ENCODE measurements at places on chromosomes 1 and 21.
A peak's percentile ranks its signal among the peaks of the same experiment; 100 is the strongest.

GRCh38 chr1:58933599-58933926, 149.7 kb upstream of the JUN start:
- DNase-seq, result no peak

DNA sequence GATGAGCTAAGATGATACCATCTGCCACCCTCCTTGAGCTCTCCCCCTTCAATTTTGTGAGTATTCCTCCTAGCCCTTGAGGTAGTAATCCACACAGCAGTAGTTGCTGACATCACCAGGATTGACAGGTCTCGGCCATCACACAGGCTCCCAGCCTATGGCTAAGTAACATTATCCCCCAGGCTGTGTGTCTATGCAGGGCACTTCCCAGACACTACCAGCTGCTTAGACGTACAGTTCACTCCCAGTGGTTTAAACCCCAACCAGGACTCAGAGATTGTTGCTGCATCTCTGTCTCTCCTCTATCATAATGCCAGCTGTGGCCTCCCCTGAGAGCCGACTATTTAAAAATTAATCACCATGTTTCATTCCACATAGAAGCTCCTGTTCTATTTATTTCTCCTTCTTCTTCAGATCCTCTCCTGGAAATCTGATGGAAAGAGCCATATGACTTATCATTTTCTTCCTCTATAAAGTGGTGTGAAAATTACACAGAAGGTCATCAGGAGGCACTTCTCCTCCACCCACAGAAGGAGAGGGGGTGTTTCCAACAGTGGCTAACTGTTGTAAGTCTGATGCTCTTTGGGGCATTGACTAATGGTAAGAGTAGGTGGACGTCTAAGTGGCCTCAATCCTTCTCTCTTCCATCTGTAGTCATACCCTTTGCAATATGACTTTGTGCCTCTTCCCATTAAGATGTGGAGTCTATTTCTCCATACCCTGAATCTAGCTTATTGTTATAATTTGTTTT, 396.3 kb downstream of the SETD4 start:
- DNase-seq, result no peak

GRCh38 chr1:23484253-23485001, 448 bp upstream of the ASAP3 start:
- DNase-seq, result peak; percentile 83

DNA sequence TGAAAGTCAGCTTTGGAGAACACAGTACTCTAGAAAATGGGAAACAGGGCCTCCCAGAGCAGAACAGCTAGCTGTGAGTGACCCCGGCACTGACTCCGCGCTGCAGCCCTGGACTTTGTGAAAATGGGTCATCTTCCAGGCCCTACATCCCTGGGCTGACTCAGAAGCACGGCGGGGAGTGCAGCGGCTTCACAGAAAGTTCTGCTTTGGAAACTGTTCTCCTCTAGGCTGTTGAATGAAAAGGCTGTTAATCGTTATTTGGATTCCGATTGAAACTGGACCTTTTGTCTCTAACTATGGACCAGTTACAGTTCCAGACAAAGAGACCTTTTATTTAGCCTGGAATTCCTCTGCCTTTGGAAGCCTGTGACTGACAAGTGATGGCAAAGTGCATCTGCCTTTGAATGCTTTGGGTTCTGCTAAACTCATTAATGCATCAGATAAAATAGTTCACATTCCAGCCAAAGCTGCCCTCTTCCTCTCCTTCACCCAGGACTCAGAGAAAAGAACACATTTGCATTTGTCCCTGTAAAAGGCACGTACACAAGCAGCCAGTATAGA, 144.9 kb upstream of the HOOK1 start:
- DNase-seq, result no peak

DNA sequence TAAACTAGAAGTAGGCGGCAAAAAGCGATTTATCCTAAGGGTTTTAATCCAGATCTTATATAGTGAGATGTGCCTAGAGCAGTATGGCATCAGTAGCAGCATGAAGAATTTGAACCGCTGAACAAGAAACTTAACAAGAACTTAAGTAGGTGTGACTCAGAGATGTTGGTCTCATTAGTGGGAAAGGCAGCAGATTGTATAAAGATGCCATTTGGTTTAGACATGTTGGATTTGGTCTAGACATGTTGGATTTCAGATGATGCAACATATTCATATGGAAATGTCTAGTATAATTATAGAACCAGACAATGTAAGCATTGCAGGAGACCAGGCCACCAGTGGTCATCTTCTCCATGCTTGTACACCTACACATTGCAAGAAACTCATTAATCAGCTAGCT, 42.1 kb upstream of the ZP4 start:
- DNase-seq, result no peak

GRCh38 chr1:111789666-111790316, 34.1 kb downstream of the DDX20 start:
- no peak for DNase-seq

GRCh38 chr1:23013657-23014056, 2.0 kb downstream of the TEX46 start:
- no peak for DNase-seq

GRCh38 chr21:38351176-38351959, 94.6 kb downstream of the KCNJ15 start:
- DNase-seq, result no peak

- no peak for DNase-seq
Observed at GRCh38 chr1:232704694-232705680, 75.1 kb upstream of the SIPA1L2 start.

DNA sequence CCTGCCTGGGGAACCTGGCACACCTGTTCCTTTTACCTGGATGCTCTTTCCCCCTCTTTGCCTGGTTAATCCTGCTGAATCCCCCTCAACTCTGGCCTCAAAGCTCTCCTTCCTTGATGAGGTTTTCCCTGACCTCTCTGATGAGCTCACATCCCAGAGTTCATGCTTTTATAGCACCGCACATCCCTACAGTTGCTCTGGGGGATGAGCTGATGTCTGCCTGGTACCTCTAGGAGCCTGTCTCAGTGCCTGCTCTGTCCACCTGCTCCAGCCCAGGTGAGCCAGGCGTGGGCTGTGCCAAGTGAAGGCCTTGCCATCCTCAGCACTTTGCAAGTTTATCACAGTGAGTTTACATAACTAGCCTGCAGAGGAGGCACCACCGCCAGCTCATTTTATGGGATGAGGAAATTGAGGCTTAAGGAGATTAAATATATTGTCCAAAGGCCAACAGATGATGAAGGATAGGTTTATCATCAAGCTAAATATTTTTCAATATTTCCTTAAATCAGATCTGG, 58.6 kb upstream of the TMPRSS2 start:
- DNase-seq, result no peak

DNA sequence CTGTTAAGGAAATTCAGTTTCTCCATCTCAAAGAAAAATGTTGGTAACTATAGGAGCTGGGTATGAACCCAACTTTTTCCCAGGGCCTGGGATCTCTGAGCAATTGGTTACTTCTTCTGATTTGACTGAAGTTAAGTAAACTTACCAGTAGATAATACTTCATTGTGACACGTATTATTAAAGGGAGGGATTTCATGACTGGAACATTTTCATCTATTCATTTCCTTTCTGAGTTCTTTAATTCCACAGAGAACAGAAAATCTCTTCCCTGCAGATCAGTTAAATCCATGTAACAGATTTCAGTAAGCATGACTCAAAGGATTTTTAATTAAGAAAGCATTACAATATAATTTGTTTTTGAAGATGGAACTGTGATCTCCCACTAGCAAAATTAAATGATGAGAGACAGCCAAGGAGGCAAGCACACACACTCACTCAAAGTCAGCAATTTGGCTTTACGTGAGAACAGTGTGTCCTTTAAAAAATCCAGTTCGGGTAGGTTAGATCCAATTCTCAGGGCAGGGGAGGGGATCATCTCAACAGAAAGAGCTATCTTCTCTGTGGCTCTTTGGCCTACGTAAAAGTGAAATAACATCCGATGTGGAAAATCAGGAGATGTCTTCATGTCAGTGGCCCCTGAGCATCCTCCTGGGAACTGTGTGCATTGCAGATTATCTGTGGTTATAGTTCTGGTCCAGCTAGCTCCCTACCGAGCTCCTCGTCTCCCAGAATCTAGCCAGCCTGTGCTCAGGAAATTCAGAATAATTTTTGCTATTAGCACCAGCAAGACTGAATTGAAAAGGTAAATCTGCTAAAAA, 10.8 kb upstream of the MYOC start:
- no peak for DNase-seq

DNA sequence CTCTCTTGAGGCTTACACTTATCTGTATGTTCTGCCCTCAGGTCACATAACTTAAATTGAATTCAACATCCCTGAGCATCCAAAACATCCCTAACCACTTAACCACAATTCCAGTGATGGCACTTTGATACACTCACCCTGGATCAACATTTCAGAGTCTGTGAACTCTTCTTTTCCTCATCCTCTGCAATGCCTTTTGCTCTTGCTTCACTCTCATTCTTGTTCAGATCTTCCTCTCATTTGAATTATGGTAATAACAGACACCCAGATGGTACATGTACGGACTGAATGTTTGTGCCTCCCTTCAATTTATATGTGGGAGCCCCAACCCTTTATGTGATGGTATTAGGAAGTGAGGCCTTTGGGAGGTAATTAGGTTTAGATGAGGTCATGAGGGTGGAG, 33.4 kb downstream of the PTGER3 start:
- no peak for DNase-seq

- no peak for DNase-seq
Observed at GRCh38 chr1:96313216-96313615, 408.4 kb upstream of the PTBP2 start.

- no peak for DNase-seq
Observed at GRCh38 chr1:38740487-38740886, 119.1 kb downstream of the RRAGC start.

DNA sequence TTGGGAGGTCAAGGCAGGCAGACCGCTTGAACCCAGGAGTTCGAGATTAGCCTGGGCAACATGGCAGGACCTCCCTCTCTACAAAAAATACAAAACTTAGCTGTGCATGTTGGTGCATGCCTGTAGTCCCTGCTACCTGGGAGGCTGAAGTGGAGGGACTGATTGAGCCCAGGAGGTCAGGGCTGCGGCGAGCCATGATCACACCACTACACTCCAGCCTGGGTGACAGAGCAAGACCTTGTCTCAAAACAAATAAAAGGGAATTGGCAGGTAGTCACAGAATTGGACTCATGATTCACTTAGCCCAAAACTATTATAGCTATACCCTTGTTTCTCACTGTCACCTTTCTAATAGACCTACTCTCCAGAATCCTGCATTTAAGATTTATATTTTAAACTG, 5.5 kb downstream of the TADA1 start:
- no peak for DNase-seq

- no peak for DNase-seq
Observed at GRCh38 chr1:205208811-205209210, 2.7 kb downstream of the DSTYK start.

GRCh38 chr1:234965111-234965510, 163.5 kb downstream of the TOMM20 start:
- DNase-seq, result no peak

- DNase-seq, result no peak
Observed at GRCh38 chr1:81068726-81069125, 732.0 kb upstream of the ADGRL2 start.

All from activated CD8-positive, alpha-beta memory T cell treated with anti-CD3 and anti-CD28 coated beads for 1 hour (primary cell).